ENCODE measurements at places on chromosomes 4 and X.

GRCh38 chrX:76893930-76894329 lies 466.4 kb downstream of the MAGEE1 start:
- DNase-seq, result no peak

DNA sequence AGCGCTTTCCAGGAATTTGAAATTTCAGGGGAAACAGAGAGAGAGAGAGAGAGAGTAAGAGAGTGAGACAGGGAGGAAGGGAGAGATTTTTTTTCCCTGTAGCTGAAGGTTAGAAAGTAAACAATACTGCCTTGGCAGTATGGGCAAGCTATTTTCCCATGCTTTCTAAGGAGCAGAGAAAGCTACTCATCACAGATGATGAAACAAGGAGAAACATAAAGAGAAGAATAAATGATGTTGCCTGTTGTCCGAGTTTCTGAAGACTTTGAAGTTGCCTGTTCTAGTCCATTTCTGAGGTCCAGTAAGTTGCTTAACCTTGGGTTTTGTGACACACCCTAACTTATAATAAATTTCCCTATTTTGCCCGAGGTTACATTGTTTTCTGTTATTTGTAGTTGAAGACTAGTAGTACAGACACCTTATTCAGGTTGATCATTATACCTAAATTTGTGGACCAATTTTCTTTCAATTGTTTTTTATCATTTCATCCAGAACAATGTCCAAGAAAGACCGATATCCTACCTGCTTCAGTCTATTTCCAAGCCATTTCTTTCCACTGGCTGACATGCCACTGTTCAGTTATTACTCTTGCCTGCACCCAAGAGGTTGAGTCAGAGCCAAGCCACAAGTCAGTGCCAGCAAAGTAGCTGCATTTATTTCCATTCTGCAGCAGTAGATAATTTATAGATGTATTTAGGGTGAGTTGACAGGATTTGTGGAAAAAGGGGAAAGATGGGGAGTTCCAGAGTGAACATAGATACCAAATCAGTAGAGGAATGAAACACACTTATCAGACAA lies 49.7 kb upstream of the SLC16A2 start:
- no peak for DNase-seq

DNA sequence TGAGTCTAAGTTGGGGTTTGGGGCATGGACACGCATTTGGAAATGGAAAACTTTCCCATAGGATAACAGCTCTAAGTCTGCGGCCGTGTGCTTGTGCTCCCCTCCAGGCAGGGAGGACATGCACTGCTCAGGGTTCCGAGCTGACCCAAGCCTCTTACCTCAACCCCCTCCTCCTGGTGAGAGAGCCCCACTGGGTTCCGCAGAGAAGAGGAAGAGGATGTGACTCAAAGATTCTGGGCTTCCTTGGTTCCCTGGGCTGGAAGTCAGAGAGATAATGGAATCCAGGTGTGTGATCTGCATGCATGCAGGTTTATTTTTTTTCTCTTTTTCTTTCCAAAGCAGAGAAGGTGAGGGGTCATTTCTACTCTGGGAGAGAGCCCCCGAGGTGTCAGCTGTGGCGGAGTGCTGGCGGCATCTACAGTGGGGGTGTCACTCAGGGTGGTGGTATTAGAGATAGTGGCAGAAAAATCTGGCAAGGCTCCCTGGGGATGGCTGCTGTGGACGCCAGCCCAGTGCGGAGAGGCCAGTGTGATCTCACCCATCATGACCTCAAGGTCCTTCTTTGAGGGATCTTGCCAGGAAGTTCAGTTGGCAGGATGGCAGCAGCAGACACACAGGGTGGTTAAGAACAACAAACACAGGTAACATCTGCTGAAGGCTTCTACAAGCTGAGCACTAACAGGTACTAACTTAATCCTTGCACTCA lies 168.7 kb upstream of the HAND2 start:
- DNase-seq, result no peak

GRCh38 chr4:75686346-75686745 lies 13.1 kb upstream of the G3BP2 start:
- DNase-seq, result peak; percentile 23

GRCh38 chr4:107548211-107548905 lies 171.7 kb downstream of the PAPSS1 start:
- DNase-seq, result no peak

DNA sequence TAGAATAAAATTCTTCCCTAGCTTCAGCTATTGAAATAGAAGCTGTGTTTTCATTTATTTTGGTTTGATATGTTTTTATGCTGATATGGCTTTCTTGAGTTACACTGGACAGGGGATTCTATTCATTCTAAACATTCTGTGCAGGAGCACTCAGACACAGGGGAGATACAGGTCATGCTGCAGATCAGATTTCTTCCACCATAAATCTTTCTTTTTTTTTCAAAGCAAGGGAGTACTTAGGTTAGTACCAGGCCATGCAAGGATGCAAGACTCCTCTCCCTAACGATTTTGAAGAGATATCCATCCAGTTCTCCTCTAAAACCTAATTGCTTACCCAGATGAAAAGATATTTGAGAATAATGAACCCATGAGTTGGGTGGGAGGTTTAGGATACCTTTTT lies 21.4 kb downstream of the ETDC start:
- no peak for DNase-seq

GRCh38 chr4:55237839-55238238 lies 108.2 kb upstream of the SRD5A3 start:
- DNase-seq, result no peak

Measured in activated naive CD4-positive, alpha-beta T cell treated with Interleukin-2 at 50 U/mL for 16 hours (primary cell).